Small intestine (tissue), 16 donors: ENCODE measurements at places on chromosomes 7 and 10. TPM values are rescaled to one million over a fixed set of nuclear protein-coding genes. Genes with fewer than 3 reads are reported as not detected.

COL1A2 gene
- polyA plus RNA-seq, result 2.0 TPM

STEAP4 gene
- 0.54 TPM for polyA plus RNA-seq

ZNF3 gene
- 21.9 TPM for polyA plus RNA-seq

MALRD1 gene
- polyA plus RNA-seq, result 41.6 TPM

INHBA gene
- 0.27 TPM for polyA plus RNA-seq

CUBN gene
- not detected for polyA plus RNA-seq

ACBD7 gene
- not detected for polyA plus RNA-seq

CRPPA gene
- not detected for polyA plus RNA-seq

GALNT17 gene
- 2.9 TPM for polyA plus RNA-seq

DNA sequence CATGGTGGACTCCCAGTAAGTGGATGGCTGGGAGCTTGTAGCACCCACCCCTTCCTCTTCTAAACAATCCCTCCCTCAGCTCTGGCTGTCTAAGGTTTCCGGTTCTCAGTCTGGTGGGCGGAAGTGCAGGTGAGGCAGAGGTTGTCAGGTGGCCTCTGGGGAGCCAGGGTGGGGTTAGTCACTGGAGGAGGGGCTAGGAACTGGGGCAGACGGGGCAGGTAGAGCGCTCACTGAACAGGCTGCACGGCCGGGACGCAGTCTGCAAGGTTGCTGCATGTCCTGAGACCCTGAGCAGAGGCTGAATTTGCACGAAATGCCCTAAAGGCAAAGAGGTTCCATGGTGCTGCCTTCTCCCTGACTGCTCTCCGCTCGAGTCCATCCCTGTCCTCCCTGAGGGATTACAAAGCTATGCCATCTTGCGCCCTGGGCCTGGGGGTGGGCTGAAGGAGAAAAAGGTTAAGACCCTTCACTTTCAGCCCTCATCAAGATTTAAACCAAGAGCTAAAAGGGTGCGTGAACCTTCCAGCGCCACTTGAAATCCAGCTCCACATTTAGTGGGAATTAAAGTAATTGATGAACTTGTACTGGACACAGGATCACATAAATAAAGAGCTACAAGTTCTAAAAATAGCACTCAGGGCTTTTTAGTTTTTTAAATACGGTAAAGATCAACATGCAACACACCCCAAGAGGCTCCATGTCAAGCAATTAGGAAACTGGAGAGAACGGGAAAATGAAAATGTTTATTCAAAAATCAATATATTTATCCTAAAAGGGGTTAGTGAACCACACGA lies 62.3 kb upstream of the CTBP2 start:
- no peaks in the 10 kb centered on the region for H3K36me3 ChIP-seq
- no peaks in the 10 kb centered on the region for H3K27me3 ChIP-seq

DNA sequence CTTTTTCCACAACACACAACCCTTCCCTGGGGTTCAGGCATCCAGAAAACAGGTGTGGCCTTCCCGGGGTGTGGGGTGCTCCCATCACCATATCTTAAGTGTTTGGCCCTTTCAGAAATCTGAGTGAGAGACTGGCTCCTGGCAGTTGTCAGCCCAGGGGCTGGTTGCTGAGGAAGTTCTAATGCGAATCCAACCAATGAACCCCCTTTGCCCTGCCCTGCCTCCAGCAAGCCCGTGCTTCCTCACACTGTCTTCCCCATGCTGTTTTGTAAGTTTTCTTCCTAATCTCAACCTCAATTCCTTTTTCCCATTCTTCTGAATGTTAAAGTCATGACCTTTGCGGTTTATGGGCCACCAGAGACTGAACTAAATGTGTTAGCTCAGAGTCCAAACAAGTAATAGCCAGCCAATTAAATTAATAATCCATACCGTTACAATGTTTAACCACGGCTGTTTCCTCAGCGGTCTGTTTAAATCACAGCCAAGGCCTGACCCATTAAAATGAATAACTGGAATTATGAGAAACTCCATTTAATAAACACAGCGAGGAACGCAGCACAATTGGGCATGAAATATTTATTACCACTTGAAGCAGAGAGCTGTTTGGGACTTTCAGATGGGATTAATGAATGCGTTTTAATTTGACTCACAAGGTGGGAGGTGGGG lies 90.9 kb upstream of the TCF7L2 start:
- H3K27me3 ChIP-seq, result no peaks in the 10 kb centered on the region
- DNase-seq, result no peak
- no peaks in the 10 kb centered on the region for H3K36me3 ChIP-seq
- H3K27ac ChIP-seq, result no peak overlapping the region
- no peak overlapping the region for H3K4me3 ChIP-seq

GRCh38 chr10:6562221-6562620 lies 17.9 kb downstream of the PRKCQ start:
- no peaks in the 10 kb centered on the region for H3K27me3 ChIP-seq
- no peak overlapping the region for H3K4me3 ChIP-seq
- no peak overlapping the region for H3K27ac ChIP-seq
- DNase-seq, result no peak

GRCh38 chr7:138608275-138608674 lies 92.9 kb downstream of the SVOPL start:
- no peak overlapping the region for H3K27ac ChIP-seq
- no peaks in the 10 kb centered on the region for H3K4me1 ChIP-seq
- no peaks in the 10 kb centered on the region for H3K36me3 ChIP-seq
- H3K4me3 ChIP-seq, result no peak overlapping the region

GRCh38 chr10:84204122-84204521 lies 9.8 kb downstream of the CDHR1 start:
- H3K27me3 ChIP-seq, result peaks cover 2% of the 10 kb centered on the region
- no peaks in the 10 kb centered on the region for H3K4me1 ChIP-seq
- no peak overlapping the region for H3K27ac ChIP-seq
- H3K4me3 ChIP-seq, result no peak overlapping the region

DNA sequence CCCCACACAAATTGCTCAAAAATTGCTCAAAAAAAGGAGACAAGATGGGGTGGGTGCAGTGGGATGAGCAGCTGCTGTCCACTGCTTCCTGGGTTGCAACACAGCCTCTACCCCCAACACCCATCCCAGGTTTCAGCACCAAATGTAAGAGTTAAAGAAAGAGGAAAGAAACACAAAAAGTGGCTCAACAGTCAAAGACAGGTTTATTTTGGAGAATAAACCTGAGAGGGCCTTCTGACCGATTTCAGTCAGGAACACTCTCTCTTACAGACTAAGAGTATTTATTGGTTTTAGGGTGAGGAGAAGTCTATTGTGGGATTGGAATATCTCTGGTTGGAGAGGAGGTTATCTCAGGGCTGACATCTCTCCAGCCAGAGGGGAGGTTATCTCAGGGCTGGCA lies 28.4 kb downstream of the OR13A1 start:
- H3K27me3 ChIP-seq, result peaks cover 2% of the 10 kb centered on the region
- H3K36me3 ChIP-seq, result no peaks in the 10 kb centered on the region
- H3K27ac ChIP-seq, result no peak overlapping the region
- H3K4me3 ChIP-seq, result no peak overlapping the region

- H3K4me1 ChIP-seq, result no peaks in the 10 kb centered on the region
- H3K4me3 ChIP-seq, result no peak overlapping the region
- peaks cover 1% of the 10 kb centered on the region for H3K27me3 ChIP-seq
- no peak overlapping the region for H3K27ac ChIP-seq
- no peak for DNase-seq
- H3K36me3 ChIP-seq, result no peaks in the 10 kb centered on the region
Measured at GRCh38 chr10:130713135-130713534, 576.9 kb downstream of the GLRX3 start.

GRCh38 chr7:23373151-23374004 lies 74.2 kb downstream of the MALSU1 start:
- peaks cover 15% of the 10 kb centered on the region for H3K36me3 ChIP-seq
- no peak overlapping the region for H3K4me3 ChIP-seq
- H3K27ac ChIP-seq, result no peak overlapping the region

GRCh38 chr10:44607116-44607515 lies 222.2 kb upstream of the CXCL12 start:
- no peak overlapping the region for H3K27ac ChIP-seq
- H3K4me3 ChIP-seq, result no peak overlapping the region
- H3K4me1 ChIP-seq, result no peaks in the 10 kb centered on the region
- no peaks in the 10 kb centered on the region for H3K27me3 ChIP-seq

DNA sequence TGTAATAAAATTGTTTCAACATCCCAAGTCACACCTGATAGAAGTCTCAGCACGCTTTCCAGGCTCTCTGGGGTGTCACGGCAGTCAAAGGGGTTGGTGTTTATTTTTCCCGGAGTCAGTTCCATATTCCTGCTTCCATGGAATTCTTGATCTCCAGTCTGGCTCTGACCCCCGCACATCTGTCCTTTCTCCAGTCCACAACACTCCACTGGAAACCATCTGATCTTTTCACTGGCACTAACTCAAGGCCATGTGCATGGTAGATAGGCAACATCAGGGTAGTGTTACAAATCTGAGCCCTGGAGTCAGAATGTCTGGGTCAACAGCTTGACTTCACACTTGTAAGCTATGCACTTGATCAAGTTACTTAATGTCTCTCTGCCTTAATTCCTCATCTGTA lies 176.2 kb downstream of the WDR11 start:
- H3K27ac ChIP-seq, result no peak overlapping the region
- H3K36me3 ChIP-seq, result no peaks in the 10 kb centered on the region
- no peaks in the 10 kb centered on the region for H3K27me3 ChIP-seq
- DNase-seq, result peak; percentile 74

DNA sequence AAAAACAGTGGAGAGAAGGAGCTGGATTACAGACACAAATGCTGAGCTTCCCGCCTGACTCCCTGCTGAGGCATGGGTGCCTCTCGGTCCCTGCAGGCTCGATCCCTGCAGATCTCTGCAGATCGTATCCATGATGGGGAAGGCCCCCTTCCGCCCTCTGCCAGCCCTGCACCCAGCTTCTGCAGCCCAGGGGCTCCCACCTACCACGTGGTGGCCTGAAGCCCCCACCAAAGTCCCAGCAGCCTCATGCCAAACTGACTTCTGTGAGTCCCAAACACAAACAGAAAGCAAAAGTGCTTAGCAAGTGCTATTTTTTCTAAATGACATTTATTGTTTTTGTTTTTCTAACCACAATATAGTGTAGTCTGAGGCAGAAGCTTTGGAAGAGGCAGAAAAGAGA lies 127.1 kb upstream of the CHST15 start:
- no peak overlapping the region for H3K27ac ChIP-seq
- H3K27me3 ChIP-seq, result no peaks in the 10 kb centered on the region
- no peaks in the 10 kb centered on the region for H3K4me1 ChIP-seq
- H3K4me3 ChIP-seq, result no peak overlapping the region
- DNase-seq, result no peak

GRCh38 chr7:101589052-101589451 lies 40.0 kb downstream of the MYL10 start:
- no peak overlapping the region for H3K27ac ChIP-seq
- DNase-seq, result no peak
- peaks cover 32% of the 10 kb centered on the region for H3K4me1 ChIP-seq
- no peaks in the 10 kb centered on the region for H3K27me3 ChIP-seq

DNA sequence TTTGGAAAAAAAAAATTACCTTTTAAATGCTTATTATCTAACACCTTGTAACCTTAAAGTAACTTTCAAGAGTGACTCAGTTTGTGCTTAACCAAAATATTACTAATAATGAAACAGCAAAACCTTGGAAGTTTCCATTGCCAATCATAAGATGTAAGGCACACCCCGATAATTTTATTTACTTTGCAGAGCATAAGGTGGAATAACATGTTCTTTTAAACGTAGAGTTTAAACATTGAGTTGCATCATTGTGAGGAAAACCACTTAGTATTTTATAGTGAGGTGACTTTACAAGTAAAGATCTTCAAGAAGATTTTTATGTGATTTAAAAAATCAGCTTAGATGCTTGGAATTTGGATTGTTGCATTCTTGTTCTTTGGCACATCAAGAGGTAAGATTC lies at the start of gene PNLIPRP3:
Gene PNLIPRP3 (plus strand): TSS at position 177 of the 400 bp plus-strand sequence. CDS start 166 bp downstream, at position 343.
- no peak within 1 kb of the TSS for H3K4me3 ChIP-seq
- no peak within 1 kb of the TSS for H3K27ac ChIP-seq
- H3K27me3 ChIP-seq, result no peaks in the 10 kb centered on the region
- DNase-seq, result no peak
- no peaks in the 10 kb centered on the region for H3K36me3 ChIP-seq
- H3K4me1 ChIP-seq, result no peaks in the 10 kb centered on the region

DNA sequence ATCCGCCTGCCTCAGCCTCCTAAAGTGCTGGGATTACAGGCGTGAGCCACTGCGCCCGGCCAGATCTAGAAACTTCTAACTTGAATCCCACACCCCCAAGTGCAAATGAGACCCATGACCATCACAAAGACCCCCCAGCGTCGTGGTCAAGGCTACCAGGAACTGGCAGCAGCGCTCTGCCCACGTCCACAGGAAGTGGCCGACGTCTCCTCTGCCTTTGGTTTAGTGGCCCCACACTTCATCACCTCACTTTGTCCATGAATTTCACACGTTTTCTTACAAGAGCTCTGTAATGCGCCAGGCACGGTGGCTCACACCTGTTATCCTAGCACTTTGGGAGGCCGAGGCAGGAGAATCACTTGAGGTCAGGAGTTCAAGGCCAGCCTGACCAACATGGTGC lies 53.5 kb upstream of the TNRC18 start:
- H3K36me3 ChIP-seq, result peaks cover 19% of the 10 kb centered on the region
- no peak for DNase-seq
- no peak overlapping the region for H3K4me3 ChIP-seq
- H3K4me1 ChIP-seq, result peaks cover 20% of the 10 kb centered on the region
- no peak overlapping the region for H3K27ac ChIP-seq

DNA sequence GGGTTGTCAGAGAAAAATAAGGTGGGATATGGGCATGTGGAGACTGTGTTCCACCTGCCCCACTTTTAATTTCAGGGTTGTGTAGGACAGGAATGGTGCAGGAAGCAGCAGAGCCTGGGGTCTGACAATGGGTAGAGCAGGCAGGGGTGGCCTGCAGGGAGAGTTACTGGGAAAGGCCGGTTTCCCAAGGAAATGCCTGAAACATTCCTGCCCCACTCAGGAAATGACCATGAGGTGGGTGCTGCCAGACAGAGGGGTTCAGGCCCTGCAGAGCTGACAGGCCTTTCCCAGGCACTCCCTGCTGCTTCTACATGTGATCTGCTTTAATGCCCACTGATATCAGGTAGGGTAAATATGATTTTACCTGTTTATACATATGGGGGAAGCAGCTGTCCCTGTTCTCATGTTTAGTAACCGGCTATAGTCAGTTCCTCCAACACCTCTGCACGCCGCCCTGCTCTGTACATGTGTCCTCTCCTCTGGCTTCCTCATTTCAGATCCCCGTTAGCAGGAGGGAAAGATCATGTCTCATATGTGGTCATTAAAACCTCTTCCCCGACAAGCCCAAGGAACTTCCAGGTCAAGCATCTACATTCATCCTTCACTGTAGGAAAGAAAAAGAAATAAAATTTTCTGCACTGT lies 118.6 kb upstream of the PRSS58 start:
- no peak for DNase-seq
- H3K4me1 ChIP-seq, result peaks cover 7% of the 10 kb centered on the region
- no peak overlapping the region for H3K27ac ChIP-seq
- no peaks in the 10 kb centered on the region for H3K36me3 ChIP-seq
- H3K27me3 ChIP-seq, result no peaks in the 10 kb centered on the region

DNA sequence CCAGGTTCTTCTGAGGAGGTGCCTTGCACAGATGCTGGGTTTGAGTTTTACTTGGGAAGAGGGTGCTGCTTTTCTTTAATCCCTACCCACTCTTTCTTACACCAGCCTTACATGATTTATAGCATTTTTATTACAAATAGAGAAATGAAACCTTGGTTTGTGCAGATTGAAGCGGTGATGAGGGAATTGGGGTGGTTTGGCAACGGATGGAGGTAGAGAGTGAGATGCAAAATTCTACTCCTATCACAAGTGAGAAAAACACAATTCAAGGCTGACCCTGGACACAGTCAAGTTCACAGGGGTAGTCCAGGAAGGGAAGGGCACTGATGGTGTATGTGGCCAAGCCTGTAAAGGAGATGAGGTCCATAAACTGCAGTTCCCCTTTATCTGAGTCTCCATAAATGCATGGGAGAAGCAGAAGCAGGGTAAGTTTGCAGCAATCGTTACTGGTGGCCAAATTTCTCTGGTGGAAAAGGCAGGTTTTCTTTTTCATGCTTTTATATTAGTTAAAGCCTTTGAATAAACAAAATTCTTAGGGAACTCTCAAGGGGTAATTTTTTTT lies 214.3 kb downstream of the JAZF1 start:
- no peak overlapping the region for H3K4me3 ChIP-seq
- no peaks in the 10 kb centered on the region for H3K36me3 ChIP-seq
- no peak overlapping the region for H3K27ac ChIP-seq
- H3K27me3 ChIP-seq, result no peaks in the 10 kb centered on the region
- no peak for DNase-seq
